ENCODE measurements at places on chromosomes 16 and 17.

- DNase-seq = no peak
These were observed 28.6 kb downstream of the CD300LG start for GRCh38 chr17:43875476-43876147.

GRCh38 chr17:13476720-13477119, 125.0 kb downstream of the HS3ST3A1 start:
- no peak for DNase-seq

DNA sequence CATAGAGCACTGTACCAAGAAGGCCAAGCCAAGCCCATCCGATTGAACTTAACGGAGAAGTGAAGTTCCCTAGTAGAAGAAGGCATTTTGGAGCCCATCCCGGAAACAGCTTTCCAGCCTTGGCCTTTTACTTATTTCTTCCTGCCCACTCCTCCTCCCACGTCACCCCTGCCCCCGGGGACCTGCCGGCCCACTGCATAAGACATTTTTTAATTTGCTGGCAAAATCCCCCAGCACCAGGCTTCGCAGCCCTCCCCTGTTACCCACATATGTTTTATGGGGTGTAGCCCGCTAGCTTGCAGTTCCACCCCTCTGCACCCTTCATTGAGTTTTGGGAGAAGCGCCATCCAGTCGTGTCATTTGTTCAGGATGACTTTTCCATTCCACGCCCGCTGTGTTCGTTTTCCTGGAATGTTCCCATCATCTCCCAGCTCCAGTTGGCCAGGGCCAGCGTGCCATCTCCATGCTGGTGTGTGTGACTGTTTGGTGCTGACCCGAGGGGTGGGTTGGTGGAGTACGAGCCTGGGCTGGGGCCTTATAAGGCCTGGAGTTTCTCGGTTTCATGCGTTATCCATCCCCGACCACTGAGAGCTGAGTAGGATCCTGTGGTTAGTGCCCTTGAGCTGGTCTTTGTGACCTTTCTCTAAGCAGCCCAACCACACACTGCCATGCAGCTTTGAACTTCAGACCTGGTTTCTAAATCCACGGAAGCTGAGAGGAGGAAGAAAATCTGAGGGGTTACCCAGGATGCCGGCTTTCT, 20.0 kb upstream of the TBX2 start:
- DNase-seq = no peak

DNA sequence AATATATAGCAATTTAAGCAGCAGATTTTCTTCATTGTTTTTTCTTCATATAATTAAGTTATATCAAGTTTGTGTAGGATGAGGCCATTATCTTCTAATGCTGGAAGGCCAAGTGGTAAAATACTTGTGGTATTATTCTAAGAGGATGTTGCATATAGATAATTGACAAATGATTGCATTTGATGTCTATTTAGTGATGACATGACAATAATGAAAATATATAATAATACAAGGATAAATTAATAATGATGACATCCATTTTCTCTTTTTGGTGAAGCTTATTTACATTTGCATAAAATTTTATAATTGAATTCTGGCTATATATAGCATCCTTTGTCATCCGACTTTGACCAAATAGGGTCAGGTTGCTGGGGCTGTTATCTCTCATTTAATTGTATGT, 195.4 kb upstream of the KCNJ16 start:
- DNase-seq = no peak

- DNase-seq = no peak
These were observed 14.1 kb upstream of the DNAH17 start for GRCh38 chr17:78591263-78591671.

DNA sequence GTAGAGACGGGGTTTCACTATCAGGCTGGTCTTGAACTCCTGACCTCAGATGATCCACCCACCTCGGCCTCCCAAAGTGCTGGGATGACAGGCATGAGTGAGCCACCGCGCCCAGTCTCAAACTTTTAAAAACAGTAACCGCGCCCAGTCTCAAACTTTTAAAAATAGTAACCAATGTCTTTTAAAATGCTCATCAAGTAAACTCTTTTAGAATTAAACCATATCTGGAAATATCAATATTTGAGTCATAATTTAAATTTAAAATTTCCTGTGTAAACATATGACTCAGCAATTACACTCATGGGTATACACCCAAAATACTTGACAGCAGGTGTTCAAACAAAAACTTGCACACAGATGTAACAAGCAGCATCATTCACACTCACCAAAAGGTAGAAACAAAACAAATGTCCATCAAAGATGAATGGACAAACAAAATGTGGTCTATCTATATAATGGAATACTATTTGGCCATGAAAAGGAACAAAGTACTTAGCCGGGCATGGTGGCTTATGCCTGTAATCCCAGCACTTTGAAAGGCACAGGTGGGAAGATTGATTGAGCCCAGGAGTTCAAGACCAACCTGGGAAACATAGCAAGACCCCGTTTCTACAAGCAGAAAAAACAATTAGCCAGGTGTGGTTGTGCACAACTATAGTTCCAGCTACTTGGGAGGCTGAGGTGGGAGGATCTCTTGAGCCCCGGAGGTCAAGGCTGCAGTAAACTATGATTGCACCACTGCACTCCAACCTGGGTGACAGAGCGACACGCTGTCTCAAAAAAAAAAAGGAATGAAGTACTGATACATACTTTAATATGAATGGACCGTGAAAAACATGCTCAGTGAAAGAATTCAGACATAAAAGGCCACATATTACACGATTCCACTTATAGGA, 20.2 kb downstream of the ENPP7 start:
- DNase-seq = no peak

DNA sequence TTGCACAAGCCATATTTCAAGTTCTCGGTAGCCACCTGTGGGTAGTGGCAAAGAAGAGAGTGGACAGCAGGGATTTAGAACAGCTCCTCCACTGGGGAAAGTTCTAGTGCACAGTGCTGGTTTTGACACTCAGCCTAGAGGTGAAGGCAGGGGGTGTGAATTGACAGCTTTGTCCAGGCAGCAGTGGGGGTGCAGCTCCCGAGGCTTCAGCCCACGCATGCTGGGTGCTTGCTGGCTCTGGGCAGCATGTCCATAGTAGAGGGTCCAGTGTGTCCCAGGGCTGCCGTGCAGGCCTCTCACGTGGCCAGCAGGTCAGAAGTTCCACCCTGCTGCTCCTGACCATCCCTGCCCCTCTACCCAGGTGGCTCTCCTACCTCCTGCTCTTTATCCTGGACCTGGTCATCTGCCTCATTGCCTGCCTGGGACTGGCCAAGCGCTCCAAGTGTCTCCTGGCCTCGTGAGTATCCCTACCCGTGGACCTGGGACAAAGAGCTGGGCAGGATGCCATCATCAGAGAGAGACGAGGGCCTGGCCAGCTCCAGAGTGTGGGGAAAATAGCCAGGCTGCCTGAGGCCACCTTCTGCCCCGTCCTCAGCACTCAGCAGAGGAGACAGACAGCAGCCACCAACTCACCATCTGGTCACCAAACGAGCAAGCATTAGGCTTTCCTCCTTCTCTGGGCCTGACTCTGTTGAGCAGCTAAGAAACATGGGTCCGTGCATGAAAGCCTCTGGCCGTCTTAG, 29.8 kb downstream of the TTYH2 start:
- no peak for DNase-seq

GRCh38 chr17:79237448-79238053, 162.9 kb downstream of the ENGASE start:
- DNase-seq = no peak

GRCh38 chr16:85848986-85849385, 49.5 kb downstream of the COX4I1 start:
- no peak for DNase-seq

DNA sequence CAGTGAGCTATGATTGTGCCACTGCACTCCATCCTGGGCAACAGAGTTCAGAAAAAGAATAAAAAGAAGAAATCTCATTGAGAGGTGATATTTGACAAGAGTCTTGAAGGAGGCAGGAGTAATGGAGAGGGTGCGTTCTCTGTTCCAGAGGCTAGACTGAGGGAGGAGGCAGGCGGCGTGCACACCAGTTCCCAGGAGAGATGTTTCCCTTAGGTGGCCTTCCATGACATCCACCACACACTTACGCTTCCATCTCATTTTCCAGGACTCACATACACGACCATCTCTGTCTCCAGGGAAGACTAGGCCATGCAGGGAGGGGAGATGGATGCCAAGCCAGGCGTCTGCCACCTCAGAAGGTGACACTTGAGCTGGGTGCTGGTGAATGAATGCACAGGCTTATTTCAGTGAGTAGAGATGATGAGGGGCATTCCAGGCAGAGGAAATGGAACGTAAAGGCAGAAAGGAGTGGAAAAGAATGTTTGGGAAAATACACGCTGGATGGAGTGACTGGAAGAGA, 25.3 kb upstream of the N4BP1 start:
- DNase-seq = no peak

GRCh38 chr16:83917152-83918120, 18.5 kb downstream of the MLYCD start:
- DNase-seq = no peak

GRCh38 chr17:43560461-43561427, 14.6 kb upstream of the ETV4 start:
- no peak for DNase-seq

DNA sequence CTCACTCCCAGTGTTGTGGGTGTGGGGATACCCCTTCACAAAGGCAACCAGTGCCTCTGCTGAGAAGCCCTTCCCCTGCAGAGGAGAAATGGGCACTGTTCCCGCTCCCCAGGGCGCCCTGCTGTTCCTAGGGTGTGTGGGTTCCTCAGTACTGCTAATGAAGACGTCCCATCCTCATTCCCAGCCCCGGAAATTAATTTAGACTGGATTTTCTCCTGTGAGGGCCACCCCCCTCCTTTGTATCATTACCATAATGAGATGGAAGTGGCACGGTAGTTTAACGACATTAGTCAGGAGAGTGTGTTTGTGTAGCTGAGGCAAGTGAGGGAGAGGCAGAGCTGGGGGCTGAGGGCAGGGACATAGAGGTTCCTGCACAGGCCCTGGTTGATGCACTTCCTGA, 53.2 kb downstream of the PIPOX start:
- no peak for DNase-seq

DNA sequence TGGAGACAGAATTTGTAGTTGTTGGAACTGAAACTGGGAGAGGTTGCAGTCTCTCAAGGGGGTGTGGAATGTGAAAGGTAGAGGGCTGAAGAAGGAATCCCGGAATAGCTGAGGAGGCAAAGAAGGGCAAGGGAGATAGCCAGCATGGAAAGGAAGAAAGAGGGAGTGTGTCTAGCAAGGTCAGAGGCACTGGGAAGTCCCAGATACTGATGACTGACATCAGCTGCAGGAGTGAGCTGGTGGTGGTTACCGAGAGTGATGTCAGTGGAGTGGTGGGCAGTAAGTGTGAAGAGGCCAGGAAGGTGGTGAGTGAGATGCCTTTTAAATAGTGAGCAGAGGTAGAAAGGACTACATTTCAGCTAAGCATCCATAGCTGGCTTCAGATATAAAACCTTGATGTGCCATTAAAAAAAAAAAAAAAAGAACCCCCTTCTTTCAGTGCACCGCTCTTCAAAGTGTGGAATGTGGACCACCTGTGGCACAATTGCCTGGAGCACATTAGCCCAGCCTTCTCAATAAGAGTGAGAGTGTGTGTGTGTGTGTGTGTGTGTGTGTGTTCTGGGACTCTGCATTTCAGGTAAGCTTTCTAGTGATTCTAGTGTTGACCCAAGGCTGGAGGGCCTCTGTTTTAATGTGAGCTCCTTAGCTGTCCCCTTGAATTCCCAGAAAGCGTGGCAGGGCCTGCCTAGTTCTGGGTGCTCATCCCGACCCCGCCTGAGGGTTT, 8.5 kb downstream of the PRMT7 start:
- no peak for DNase-seq

DNA sequence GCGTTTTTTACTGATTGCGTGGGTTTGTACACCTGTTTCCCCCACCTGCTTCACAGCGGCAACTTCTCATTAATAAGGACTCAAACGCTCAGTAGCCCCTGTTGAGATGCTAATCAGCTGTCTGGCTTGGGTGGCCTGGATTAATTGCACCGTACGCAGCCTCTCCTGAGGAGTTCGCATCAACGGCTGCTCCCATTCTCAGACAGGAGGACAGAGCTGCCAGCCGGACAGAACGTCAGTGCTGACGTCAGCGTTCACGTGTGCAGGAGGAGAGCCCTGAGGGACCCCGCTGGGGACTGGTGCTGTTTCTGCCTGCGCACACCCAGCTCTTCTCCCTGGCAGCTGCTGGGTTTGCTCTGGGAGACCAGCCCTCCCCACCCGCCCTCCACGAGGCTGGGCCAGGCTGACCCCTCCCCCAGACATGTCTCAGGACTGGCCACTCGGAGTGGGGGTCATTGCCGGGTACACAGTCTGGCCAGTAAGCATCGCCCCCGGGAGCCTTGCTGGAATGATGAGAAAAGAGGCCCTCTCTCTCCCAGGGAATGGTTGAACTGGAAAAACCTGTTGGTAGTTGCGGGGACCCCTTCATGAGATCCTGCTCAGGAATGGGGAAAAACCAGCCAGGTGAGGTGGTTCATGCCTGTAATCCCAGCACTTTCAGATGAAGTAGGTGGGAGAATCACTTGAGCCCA, 5.7 kb upstream of the BANP start:
- DNase-seq = no peak

DNA sequence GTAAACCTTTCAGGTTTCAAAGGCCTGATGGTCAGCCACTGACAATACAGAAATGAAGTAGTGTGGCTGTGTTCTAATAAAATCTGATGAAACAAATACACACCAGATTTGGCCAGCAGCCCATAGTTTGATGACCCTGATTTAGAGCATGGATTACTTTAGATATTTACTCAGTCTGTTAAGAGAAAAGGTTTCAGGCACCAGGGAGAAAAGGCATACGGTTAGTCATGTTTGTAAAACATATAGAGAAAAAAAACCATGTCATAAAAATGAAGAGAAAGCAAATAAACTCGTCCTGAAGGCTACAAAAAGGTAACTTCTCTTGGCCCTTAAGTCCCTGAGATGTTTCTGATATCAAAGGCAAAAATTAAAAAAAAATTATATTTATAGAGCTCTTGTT, 112.1 kb downstream of the ADAMTS18 start:
- DNase-seq = no peak

DNA sequence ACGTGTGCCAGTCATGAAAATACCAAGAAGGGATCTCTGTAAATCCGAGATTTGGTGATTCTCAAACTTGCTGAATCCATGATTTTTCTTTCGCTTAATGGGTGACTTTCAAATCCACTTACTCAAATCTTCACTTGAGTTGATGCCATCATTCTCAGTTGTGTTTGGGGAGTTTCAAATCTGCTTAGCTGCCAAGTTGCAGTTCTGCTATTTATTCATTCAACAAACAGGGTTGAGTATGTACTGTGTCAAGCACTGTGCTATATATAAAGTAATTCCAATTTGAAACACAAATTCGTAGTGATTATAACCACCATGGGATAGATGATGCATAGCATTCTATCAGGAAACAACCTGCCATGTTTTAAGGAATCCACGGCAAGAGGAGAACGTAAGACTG, 394.3 kb downstream of the CDH13 start:
- DNase-seq = no peak
